ENCODE measurements at places on chromosomes 2 and 18. TPM values are rescaled to one million over a fixed set of nuclear protein-coding genes. Genes with fewer than 3 reads are reported as not detected.

- H3K4me3 ChIP-seq = no peak overlapping the region
- no peak for DNase-seq
- H3K4me1 ChIP-seq = no peaks in the 10 kb centered on the region
- no peaks in the 10 kb centered on the region for H3K27me3 ChIP-seq
- no peaks in the 10 kb centered on the region for H3K36me3 ChIP-seq
- H3K27ac ChIP-seq = no peak overlapping the region
Measured at GRCh38 chr18:2480536-2480935, 90.8 kb downstream of the METTL4 start.

The CCDC85A gene
- 5.6 TPM for total RNA-seq

DNA sequence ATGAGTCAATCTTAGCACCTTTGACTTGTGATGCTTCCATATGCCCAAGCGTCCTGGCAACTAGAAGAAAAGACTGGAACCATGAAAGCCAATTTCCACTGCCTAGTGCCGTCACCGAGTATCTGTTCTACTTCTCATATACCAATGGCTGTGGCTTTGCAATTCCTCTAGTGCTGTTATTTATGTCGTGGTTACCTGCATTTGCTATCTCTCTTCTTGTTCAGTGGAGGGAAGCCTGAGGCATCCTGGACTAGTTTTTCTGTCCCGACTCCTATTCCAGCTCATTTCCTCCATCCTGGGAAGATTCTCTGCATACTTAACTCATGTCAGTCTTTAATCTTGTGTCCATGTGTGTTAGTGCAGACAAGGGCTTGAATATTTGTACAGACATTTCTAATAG lies 117.9 kb downstream of the FEZ2 start:
- no peak overlapping the region for H3K27ac ChIP-seq
- peaks cover 74% of the 10 kb centered on the region for H3K36me3 ChIP-seq
- peaks cover 51% of the 10 kb centered on the region for H3K4me1 ChIP-seq
- no peaks in the 10 kb centered on the region for H3K27me3 ChIP-seq

- no peaks in the 10 kb centered on the region for H3K4me1 ChIP-seq
- no peak overlapping the region for H3K27ac ChIP-seq
- H3K36me3 ChIP-seq = no peaks in the 10 kb centered on the region
- DNase-seq = no peak
- H3K27me3 ChIP-seq = no peaks in the 10 kb centered on the region
- no peak overlapping the region for H3K4me3 ChIP-seq
Measured at GRCh38 chr2:133247631-133248030, 320.6 kb downstream of the NCKAP5 start.

The CIB4 gene
- not detected for total RNA-seq

GRCh38 chr2:118062669-118063068 lies 25.6 kb upstream of the INSIG2 start:
- no peaks in the 10 kb centered on the region for H3K36me3 ChIP-seq
- no peaks in the 10 kb centered on the region for H3K4me1 ChIP-seq
- H3K27me3 ChIP-seq = no peaks in the 10 kb centered on the region
- H3K4me3 ChIP-seq = no peak overlapping the region
- no peak for DNase-seq

DNA sequence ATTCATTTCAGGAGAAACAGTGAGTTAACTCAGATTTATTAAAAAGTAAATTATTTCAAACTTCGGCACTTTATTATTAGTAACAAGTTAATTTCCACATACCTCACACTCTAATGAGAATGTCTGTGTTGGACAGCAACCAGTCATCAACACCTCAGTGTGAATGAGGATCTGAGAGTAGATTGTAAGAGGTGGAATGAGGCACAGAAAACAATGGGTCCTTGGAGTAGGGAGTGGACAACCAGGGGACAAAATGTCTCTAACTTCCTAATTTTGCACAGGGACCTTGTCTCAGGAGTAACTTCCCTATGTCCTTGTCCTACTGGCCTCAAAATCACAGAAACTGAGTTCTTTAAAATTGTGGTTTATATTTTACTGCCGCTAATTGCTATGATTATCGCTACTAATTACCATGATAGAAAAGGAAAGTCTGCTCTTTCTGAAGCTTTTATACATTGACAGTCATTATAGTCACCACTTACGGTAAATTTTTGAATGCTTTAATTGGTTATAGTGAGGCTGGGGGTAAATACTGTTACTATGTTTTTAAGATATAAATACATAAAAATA lies 82.2 kb upstream of the LRPPRC start:
- H3K27ac ChIP-seq = peak overlapping the region; percentile 54
- H3K36me3 ChIP-seq = no peaks in the 10 kb centered on the region
- H3K4me1 ChIP-seq = peaks cover 23% of the 10 kb centered on the region
- H3K4me3 ChIP-seq = no peak overlapping the region

The IL1R1 gene
- total RNA-seq = 39.8 TPM

The COL3A1 gene
- total RNA-seq = 73.1 TPM

DNA sequence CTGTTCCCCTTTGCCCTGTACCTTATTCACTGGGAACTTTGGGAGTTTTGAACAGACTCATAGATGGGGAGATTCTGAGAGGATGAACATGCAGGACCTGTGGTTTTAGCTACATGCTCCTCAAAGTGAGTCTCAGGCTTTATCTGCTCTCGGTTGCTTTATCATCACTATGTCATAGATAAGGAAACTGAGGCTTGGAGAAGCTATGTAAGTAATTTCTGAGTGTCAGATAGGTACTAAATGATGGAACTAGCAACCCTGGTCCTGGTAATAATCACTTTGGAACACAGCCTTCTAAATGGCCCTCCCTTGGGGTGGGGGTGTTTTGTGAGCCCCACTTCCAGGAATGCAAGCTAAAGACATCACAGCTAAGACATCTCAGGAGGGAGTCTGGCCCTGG lies 186.2 kb upstream of the MEX3C start:
- DNase-seq = no peak
- no peaks in the 10 kb centered on the region for H3K4me1 ChIP-seq
- no peak overlapping the region for H3K4me3 ChIP-seq
- no peaks in the 10 kb centered on the region for H3K27me3 ChIP-seq
- no peak overlapping the region for H3K27ac ChIP-seq

The GATA6 gene
- total RNA-seq = 0.91 TPM

GRCh38 chr18:2180586-2180985 lies 390.7 kb downstream of the METTL4 start:
- DNase-seq = no peak
- no peaks in the 10 kb centered on the region for H3K4me1 ChIP-seq
- no peak overlapping the region for H3K4me3 ChIP-seq
- H3K27me3 ChIP-seq = no peaks in the 10 kb centered on the region
- H3K27ac ChIP-seq = no peak overlapping the region

The EIF2B4 gene
- 59.1 TPM for total RNA-seq

DNA sequence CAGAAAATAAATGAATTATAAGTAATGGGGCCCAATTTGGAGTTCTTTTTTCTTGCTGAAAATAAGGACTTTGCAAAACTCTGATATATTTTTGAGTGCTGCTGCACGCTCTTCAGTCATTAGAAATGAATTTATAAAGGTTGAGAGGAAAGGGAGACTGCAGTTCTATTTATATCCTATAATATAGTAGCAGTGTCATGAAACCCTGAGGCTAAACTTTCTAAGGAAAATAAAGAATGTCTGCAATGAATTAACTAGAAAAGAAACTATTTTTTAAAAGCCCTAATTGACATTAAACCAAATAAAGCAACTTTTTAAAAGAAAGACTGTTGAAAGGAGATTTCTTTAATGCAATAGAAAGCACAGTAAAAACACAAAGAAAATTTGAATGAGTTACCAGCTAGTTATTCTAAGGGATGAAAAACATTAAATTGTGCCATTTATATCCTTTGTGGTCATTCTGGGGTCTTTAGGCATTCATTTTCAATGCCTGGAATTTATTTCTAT lies 1072.8 kb upstream of the TMEFF2 start:
- no peak overlapping the region for H3K4me3 ChIP-seq
- no peaks in the 10 kb centered on the region for H3K27me3 ChIP-seq
- H3K4me1 ChIP-seq = no peaks in the 10 kb centered on the region
- no peak overlapping the region for H3K27ac ChIP-seq

- no peaks in the 10 kb centered on the region for H3K36me3 ChIP-seq
- H3K4me1 ChIP-seq = no peaks in the 10 kb centered on the region
- H3K4me3 ChIP-seq = no peak overlapping the region
- no peak for DNase-seq
- H3K27me3 ChIP-seq = no peaks in the 10 kb centered on the region
Measured at GRCh38 chr2:45445037-45445436, 166.0 kb downstream of the SRBD1 start.

DNA sequence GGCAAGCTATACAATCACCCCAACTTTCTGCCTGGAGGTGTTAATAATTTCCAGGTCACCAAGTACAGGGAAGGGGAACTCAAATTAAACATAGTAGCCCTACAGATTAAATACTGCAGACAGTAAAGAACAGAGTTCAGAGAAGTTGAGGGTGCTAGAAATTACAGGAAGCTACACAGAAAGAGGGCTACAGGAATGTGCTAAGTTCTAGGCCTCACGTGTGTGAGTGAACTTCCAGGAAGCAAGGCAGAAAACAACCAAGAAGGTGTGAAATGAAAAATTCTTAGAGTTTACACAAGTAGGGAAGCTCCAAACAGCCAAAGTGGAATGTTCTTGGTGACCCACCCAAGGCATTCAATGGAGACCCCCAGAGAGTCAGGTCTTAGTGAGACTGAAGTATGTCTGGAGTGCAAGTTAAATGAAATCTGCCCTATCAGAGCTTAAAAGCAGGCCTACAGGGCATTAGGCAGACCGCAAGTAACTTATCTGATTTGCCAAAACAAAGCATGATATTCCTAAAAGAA lies 58.1 kb upstream of the RNU4ATAC start:
- H3K36me3 ChIP-seq = peaks cover 3% of the 10 kb centered on the region
- no peak for DNase-seq
- H3K4me1 ChIP-seq = peaks cover 46% of the 10 kb centered on the region
- H3K4me3 ChIP-seq = no peak overlapping the region
- H3K27ac ChIP-seq = no peak overlapping the region

- no peaks in the 10 kb centered on the region for H3K36me3 ChIP-seq
- DNase-seq = no peak
- H3K4me1 ChIP-seq = no peaks in the 10 kb centered on the region
- H3K27me3 ChIP-seq = no peaks in the 10 kb centered on the region
- no peak overlapping the region for H3K4me3 ChIP-seq
- no peak overlapping the region for H3K27ac ChIP-seq
Measured at GRCh38 chr2:202671317-202672035, 36.7 kb downstream of the FAM117B start.

All from psoas muscle (tissue), 8 donors.